Right lobe of liver (tissue), 6 donors: ENCODE measurements at places on chromosomes 7 and 10.

- DNase-seq = no peak
Measured at GRCh38 chr10:61888744-61889143, 12.8 kb upstream of the ARID5B start.

- no peak for DNase-seq
Measured at GRCh38 chr10:27695088-27695487, 50.5 kb downstream of the MKX start.

GRCh38 chr10:45374350-45375052, 485 bp downstream of the ALOX5 start:
- no peak for DNase-seq

DNA sequence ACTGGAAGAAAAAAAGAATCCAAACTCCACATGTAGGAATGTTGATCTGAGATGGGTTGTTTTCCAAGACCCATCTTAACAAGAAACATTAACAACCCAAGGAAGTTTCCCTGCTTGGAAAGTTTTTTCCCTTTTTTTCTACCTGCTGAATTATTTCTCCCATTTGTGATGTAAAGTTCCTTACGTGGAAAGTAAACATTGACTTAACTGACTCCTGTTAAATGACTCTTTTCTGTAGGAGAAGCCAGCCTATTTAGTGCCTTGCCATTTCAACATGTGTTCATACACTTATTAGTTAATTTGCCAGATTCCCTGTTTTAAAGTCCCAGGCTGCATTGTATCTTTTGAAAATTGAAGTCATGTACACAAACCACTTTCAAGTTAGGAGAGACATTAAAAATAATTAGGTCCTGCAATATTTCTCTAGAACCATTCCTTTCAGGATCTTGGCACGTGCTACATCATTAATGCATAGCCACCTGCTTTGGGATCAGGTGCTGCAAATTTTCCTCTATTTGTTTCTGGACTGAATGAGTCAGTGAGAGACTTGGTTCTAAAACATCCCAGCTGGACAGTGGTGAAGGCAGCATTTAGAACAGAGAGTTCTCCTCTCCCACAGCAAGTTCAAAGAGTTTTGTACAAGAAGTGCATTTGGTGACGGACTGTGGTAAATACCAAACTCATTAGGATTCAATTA, 698.5 kb downstream of the SUGCT start:
- DNase-seq = no peak

GRCh38 chr7:129607471-129608120, 3.9 kb upstream of the NRF1 start:
- no peak for DNase-seq

DNA sequence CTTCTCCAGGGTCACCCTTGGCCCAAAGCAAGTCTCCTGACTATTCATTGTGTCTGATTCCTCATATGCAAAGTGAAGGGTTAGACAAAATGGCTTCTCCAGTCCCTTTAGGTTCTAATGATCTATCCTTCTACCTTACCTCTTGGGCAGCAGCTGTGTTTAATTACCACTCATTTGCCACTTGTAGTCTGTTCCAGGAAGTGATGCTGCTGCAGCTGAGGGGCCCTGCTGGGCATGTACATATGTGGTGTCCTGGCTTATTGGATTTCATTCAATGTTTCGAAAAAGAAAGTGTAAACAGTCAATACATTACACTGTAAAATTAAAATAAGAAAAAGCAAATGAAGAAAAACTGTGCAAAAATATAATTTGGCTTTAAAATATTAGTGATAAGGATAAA, 36.6 kb downstream of the SCIN start:
- no peak for DNase-seq

DNA sequence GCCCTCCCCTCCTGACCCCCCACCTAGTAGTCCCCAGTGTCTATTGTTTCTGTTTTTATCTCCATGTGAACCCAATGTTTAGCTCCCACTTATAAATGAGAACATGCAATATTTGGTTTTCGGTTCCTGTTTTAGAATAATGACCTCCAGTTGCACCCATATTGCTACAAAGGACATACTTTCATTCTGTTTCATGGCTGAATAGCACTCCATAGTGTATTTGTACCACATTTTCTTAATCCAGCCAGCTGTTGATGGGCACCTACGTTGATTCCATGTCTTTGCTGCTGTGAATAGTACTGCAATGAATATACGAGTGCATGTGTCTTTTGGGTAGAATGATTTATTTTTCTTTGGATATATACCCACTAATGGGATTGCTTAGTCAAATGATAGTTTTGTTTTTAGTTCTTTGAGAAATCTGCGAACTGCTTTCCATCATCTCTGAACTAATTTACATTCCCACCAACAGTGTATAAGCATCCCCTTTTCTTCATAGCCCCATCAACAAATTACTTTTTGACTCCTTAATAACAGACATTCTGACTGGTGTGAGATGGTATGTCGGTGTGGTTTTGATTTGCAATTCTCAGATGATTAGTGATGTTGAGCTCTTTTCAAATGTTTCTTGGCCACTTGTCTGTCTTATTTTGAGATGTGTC, 128.4 kb upstream of the PHYHIPL start:
- no peak for DNase-seq

DNA sequence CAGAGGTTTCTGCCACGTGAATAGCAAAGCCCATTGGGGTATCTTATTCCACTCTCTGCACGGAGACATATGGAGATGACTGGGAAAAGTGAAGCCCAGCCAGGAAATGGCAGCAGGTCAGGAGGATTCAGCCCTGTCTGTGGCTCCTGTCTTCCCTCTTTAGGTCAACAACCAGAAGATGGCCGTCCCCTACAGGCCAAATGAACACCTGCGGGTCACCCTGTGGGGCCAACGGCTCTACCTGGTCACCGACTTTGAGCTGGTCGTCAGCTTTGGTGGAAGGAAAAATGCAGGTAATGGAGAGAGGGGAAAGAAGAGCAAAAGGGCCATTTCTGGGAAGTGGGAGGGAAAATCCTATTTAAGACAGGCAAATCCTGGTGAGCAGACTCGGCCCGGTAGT, 38.3 kb downstream of the EPHB4 start:
- no peak for DNase-seq

GRCh38 chr7:89223900-89224395, 428.4 kb upstream of the TEX47 start:
- DNase-seq = no peak

- DNase-seq = no peak
Measured at GRCh38 chr7:31811650-31812461, 124.8 kb downstream of the PPP1R17 start.

- no peak for DNase-seq
Measured at GRCh38 chr10:29106287-29106686, 182.6 kb upstream of the LYZL1 start.

- no peak for DNase-seq
Measured at GRCh38 chr7:120131096-120131839, 141.7 kb upstream of the KCND2 start.

DNA sequence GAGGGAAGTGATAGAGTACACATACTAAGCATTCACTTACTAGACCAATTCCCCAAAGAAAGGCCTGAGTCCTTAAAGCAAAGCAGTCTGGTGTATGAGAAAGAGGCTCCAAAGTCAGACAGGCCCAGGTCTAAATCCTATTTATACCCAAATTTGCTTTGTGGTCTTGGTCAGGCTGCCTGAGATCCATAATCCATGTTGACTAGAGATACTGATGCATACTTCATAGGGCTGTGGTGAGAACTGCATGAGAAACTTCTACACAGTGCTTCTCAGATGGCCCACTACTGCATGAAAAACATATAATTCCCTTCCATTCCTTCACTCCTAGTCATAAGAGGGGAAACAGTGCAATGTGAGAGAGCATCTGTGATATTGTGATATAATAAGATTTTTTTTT, 81.6 kb upstream of the SP4 start:
- DNase-seq = no peak

GRCh38 chr10:36574207-36574606, 551.2 kb upstream of the ANKRD30A start:
- no peak for DNase-seq

- no peak for DNase-seq
Measured at GRCh38 chr10:13184276-13184675, 22.9 kb downstream of the MCM10 start.

- no peak for DNase-seq
Measured at GRCh38 chr10:44047361-44047760, 337.5 kb downstream of the CXCL12 start.

- no peak for DNase-seq
Measured at GRCh38 chr10:10786109-10787090, 231.3 kb upstream of the CELF2 start.

DNA sequence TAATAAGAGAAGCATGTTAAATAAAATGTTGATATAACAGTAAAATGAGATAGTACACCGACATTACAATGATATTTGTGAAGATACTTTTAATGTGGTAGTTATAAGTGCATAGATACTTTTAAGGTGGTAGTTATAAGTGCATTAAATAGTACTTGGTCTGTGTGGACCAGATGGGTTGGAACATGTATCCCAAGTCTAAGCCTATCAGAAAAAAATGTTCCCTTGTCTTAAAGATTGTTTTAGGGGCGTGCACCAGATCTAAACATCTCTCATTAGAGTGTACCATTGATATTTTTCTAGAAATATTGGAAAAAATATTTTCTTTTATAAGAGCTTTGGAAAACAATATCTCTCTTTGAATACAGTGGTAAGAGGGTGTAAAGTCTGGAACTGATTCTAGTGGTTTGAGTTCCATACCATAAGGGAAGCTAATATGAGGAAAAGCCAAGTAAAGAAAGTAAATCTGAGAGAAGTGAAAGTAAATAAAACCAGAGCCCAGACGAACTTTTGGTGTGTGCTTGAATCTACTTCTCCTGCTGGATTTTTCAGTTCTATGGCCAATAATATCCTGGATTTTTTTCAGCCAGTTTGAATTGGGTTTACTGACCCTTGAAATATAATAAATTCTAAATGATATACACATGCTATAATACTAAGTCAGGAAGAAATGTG, 175.3 kb downstream of the MBL2 start:
- no peak for DNase-seq

- no peak for DNase-seq
Measured at GRCh38 chr7:64277630-64278029, 36.1 kb upstream of the ZNF736 start.

GRCh38 chr10:117214401-117214800, 17.1 kb downstream of the KCNK18 start:
- no peak for DNase-seq

- DNase-seq = no peak
Measured at GRCh38 chr10:84333864-84334451, 5.6 kb downstream of the CCSER2 start.

GRCh38 chr10:114157912-114158311, 16.1 kb downstream of the CCDC186 start:
- DNase-seq = no peak

DNA sequence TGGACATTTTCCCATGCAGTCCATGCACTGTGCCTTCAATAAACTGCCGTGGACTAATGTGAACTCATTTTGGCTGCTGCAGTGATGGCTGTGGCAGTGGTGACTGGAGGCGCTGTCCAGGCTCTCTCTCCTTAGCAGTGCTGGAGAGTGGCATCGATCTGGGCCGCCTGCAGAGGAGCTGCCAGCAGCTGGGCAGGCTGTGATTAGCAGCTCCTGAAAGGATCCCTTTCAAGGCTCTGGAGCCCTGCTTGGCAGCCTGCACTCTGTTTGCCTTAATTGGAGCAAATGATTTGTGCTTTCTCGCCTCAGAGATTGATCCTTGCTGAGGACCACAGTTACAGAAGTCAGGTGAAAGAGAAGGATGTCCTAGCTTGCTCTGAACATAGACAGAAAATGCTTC, 130.1 kb upstream of the VWC2 start:
- no peak for DNase-seq

- no peak for DNase-seq
Measured at GRCh38 chr10:14554091-14554490, 220.6 kb downstream of the FAM107B start.

DNA sequence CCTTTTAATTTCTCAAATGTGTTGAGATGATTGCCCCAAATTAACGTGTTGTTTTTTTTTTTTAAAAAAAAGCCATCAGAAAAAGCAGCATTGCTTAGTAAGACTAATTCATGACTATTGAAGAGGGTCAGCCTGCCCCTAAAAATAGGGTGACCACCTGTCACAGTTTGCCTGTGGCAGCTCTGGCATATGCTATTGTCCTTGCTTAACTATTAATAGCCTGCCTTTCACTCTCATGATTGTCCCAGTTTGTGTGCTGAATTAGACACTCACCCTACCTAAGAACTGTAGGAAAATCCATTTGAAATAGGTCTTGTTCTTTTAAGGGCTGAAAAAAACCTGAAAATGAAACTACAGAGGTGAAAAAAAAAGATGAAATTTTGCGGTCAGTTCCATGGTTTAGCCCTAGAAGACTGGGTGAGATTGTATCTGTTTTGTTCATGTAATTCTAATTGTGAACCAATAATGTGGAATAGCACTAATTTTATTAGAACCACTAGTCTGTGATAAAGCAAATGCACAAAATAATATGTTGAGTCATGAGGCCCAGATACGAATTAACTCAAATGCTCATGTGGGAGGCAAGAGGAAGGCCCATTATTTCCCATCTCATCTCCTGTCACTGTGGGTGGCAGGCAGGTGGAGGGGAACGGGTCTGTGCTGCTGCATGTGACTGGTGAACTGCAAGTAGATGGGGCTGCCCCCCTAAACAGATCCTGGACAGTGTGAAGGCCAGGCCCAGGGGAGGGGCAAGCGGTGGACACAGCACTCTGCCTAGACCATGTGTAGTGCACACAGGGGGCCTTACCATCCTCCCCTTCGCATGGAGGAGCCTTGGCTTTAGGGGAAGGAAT, 265.4 kb upstream of the NFE2L3 start:
- DNase-seq = no peak

DNA sequence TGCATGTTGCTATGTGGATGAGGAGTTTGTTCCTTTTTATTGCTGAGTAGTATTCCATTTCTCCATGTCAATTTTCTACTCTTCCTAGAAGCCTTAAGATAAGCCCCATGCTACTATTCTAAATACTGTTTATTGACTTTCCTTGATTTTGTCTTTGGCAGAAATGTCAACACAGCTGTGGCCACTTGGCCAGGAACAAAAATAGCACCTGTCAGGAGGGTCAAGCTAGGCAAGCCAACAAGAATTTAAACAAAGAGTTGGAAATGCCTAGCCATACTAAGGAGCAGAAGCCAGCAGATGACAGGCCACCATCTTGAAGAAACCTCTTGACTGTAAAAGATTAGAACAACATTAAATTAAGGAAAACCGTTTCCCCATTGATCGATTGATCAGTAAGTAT, 34.7 kb downstream of the JAZF1 start:
- no peak for DNase-seq

DNA sequence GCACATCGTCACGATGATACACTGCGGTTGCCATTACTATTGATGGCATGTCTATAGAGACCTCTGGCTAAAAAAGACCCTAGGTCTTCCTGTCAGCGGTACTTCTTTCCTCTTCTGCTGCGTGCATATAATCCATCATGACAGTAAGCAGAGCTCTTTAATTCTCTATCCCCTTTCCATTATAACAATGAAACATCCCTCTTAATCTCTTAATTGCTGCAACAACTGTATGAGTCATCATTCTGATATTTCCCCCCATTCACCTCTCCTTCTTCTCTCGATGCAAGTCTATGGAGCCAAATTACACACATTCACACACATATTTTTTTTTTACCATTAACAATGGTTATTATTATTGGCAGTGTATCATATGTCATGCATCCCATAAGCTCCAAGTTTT, 45.2 kb upstream of the AKR1E2 start:
- no peak for DNase-seq
